ENCODE measurements at places on chromosomes 16 and 17.

GRCh38 chr17:56593646-56594319, at the start of gene NOG:
TSS of gene NOG (plus strand) at chr17:56593699. CDS start at chr17:56594224, 525 bp downstream.
- no peak for DNase-seq

- no peak for DNase-seq
Measured at GRCh38 chr16:69029121-69029520, 76.3 kb upstream of the HAS3 start.

GRCh38 chr17:32873114-32873513, 3.8 kb downstream of the MYO1D start:
- no peak for DNase-seq

DNA sequence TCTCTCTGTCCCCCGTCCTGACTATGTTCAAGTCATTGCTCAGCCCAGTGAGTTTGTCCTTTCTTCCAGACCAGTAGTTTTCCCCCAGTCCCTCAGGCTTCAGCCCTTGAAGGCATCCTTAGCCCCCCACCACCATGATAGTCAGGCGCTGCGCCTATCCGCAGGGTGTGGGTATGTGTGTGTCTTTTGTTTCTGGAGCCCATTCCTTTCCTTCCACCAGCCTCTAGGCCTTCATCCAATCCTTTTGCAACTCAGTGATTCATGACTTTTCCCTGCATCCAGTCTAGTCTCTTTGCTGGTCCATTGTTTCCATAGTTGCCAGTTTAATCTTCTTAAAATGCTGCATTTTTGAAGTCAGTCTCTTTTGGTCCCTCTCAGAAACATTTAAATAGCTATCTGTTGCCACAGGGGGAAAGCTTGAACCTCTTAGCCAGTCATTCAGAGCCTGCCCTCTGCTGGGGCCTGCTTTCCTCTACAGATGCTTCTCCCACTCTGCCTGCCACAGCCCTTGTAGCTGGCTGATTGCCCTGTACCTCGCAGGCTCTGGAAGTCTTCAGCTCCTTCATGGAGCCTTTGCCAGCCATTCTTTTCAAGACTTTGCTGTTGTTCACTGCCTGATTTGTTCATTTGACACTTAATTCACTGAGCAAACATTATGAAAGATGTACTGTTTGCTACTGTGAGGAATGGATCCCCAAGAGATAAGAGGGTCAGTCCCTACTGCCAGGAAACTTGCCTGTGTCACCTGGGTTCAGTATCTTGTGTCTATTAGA, 55.9 kb upstream of the ADCY7 start:
- peak; percentile 25 for DNase-seq

DNA sequence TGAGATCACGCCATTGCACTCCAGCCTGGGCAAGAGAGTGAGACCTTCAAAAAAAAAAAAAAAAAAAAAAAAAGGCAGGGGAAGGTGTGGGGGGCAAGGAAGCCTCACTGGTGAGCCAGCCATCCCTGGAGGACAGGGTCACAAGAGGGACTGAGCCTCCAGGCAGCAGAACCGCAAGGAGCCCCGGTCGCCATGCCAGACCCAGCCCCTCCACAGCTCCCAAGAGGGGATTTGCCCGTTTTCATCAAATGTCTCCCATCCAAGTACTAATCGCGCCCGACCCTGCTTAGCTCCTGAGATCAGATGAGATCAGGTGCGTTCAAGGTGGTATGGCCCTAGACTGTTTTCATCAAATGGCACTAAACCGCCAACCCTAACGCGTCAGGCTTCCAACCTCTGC, 2.9 kb downstream of the SLC38A8 start:
- DNase-seq = no peak

- DNase-seq = no peak
Measured at GRCh38 chr17:65936013-65936412, 255.9 kb downstream of the CEP112 start.

GRCh38 chr17:4607261-4607741, 23.0 kb downstream of the SMTNL2 start:
- DNase-seq = no peak

- no peak for DNase-seq
Measured at GRCh38 chr16:87540072-87540896, 47.5 kb upstream of the ZCCHC14 start.

DNA sequence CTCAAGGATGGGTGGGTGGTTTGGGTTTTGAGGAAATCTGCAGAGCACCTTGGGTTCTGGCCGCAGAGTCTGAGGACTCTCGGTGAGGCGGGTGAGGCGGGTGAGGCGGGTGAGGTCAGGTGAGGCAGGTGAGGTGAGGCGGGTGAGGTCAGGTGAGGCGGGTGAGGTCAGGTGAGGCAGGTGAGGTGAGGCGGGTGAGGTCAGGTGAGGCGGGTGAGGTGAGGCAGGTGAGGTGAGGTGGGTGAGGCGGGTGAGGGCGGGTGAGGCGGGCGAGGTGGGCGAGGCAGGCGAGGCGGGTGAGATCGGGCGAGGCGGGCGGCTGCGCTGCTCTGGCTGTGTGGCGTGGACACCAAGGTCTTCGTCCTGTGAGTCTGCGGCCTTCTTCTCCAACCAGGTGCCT, 24.1 kb upstream of the RPL13 start:
- no peak for DNase-seq

DNA sequence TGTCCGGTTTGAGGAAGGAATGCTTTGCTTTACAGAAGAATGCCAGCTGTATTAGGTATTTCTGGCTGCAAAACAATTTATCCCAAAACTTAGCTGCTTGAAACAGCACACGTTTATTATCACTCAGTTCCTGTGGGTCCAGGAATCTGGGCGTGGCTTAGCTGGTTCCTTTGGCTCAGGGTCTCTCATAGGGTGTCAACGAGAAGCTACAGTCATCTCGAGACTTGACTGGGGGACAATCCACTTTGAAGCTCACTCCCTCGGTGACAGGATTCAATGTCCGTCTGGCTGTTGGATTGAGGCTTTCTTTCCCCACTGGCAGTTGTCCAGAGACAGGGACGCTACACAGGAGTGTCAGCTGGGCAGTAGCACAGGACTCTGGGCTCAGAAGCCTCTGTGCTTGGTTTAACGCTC, 9.6 kb upstream of the RHBDF2 start:
- no peak for DNase-seq

- DNase-seq = no peak
Measured at GRCh38 chr16:81923296-81923695, 88.0 kb downstream of the SDR42E1 start.

- DNase-seq = no peak
Measured at GRCh38 chr16:66712512-66712911, 16.0 kb upstream of the CMTM4 start.

DNA sequence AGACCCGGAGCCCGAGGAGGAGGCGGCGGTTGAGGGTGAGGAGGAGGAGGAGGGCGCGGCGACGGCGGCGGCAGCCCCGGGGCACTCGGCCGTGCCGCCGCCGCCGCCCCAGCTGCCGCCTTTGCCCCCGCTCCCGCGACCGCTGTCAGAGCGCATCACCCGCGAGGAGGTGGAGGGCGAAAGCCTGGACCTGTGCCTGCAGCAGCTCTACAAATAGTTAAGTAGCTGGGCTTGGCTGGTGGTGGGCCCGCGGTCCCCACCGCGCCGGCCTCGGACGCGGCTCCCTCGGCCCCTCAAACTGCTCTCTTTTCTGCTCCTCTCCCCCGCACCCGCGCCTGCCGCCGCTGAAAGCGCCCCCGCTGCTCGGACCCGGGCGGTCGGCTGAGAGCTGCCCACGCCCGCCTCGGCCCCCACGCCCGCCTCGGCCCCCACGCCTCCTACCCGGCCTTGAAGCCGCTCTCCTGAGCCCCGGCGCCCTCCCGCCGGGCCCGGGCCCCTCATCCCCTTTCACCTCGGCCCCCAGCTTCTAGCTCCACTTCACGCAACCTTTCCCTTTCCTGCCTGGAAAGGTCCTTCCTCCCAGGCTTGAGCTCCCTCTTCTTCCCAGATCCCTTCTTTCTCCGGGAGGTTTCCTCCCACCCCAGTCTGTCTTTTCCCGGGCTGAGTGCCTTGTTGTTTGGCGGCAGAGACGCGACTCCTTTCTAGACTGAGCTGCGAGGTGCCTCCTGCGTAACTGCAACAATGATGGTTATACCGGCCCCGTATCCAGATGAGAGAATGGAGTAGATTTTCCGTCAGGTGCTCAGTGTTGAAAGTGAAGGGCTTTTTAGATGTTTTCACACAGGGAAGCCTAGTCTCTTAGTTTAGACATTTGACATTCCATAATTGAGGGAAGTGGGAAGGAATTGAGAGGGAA, 850 bp downstream of the PPM1E start:
- no peak for DNase-seq

GRCh38 chr17:69147460-69147859, 5.8 kb upstream of the ABCA6 start:
- DNase-seq = no peak

DNA sequence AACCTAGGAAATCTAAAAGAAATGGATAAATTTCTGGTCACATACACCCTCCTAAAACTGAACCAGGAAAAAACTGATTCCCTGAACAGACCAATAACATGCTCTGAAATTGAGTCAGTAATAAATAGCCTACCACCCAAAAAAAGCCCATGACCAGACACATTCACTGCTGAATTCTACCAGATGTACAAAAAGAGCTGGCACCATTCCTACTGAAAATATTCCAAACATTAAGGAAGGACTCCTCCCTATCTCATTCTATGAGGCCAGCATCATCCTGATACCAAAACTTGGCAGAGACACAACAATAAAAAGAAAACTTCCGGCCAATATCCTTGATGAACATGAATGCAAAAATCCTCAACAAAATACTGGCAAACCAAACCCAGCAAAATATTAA, 52.9 kb downstream of the TTC19 start:
- DNase-seq = no peak

DNA sequence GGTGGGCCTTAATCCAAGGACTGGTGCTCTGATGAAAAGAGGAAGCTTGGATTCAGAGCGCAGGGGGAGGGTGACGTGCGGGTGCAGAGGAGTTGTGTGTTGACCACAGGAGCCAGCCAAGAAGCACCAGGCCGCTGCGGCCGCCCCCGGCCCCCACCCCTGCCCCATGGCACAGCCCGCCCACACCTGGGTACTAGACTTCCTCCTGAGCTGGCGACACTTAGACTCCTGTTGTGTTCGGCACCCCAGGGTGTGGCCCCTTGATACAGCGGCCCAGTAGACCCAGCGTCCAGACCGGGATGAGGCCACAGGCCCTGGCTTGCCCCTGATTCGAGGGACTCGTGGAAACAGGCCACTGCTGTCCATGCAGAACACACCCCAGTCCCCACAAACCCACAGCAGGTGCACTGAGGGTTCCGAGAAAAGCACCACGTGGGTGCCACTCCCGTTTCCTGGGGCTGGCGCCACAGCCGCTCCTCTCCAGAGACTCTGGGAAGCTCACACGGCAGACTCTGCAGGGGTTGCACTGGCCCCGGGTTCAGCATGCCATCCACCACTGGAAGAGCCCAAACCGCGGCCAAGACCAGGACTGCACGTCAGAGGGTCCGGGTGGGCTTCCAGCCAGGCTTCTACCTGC, 5.7 kb upstream of the SNAI3 start:
- no peak for DNase-seq

GRCh38 chr16:89366561-89367537, 123.5 kb downstream of the ANKRD11 start:
- no peak for DNase-seq

- DNase-seq = no peak
Measured at GRCh38 chr16:85963753-85964285, 64.9 kb downstream of the IRF8 start.

- no peak for DNase-seq
Measured at GRCh38 chr17:41326173-41327145, 10.9 kb upstream of the KRTAP17-1 start.

DNA sequence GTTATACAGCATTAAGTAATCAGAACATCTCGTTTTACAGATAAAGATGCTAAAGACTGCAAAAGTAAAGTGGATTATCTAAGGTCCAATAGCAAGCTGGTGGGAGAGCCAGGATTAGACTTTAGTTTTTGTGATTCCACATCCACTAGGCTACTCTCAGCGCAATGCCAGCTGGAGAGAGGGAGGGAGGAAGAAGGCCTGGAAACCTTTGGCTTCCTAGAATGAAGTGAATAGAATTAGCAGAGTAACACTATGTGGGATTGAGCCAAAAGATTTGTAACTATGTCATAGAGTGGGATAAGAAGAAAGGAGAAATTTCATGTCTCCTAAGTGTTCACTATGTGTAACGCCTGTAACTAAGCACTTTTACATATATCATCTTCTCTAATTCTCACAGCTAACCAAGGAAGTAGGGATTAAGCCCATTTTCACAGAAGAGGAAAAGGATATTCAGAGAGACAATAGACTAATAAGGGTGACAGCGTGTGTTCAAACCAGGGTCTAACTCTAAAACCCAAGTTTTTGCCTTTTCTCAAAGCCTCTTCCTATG, 25.4 kb upstream of the NSRP1 start:
- DNase-seq = no peak

- no peak for DNase-seq
Measured at GRCh38 chr16:70679671-70680494, 6.0 kb downstream of the MTSS2 start.

DNA sequence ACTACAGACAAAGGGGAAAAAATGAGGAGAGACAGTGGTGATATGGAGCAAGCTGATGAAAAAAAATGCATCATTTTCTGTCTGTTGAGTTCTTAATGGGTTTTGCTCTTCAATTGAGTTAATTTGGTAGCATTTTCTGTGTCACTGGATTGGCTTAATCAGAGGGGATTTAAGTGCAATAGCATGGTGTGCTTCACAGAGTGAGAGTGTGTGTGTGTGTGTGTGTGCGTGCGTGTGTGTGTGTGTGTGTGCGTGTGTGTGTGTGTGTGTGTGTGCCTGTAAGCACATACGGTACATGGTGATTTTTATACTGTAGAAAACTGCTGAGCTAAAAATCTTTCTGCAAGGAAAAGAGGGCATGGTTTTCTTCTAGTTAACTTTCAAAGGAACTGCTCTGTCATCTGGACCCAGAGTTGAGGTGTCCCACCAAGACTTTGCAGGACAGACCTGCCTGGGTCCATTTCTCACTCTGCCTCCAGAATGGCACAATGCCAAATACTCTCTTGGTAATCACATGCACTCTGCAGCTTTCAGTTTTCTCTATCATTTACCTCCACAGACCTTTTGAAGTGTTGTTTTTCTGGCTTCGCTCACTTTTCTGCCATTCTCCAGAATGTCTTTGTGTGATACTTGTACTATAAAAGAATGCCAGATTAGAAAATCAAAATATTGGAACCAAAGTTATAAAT, 952.6 kb upstream of the SOX9 start:
- DNase-seq = no peak

Data from activated naive CD4-positive, alpha-beta T cell (primary cell).